Endothelial cell (in vitro differentiated cells): ENCODE measurements at places on chromosomes 13 and 19. TPM values are rescaled to one million over a fixed set of nuclear protein-coding genes. Genes with fewer than 3 reads are reported as not detected.

- DNase-seq: no peak
Observed at GRCh38 chr19:15432018-15432494, 13.3 kb upstream of the AKAP8L start.

DNA sequence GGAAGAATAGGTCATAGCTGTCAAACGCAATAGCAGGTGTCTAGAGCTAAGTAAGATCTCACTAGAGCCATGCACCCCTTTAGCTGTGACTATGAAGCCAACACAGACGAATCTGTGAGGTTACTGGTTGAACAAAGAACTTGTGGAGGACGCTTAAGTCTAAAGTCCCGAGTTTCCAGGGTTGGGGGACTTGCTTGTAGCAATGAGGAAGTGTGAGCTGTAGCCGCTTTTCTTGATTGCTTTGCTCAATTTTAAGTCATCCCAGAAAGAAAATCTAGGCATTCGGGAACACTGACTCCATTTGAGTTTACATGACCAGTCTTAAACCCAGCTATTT, 1.6 kb downstream of the GPC5 start:
- no peak for DNase-seq

- no peak for DNase-seq
Observed at GRCh38 chr19:40383668-40384248, 6.2 kb downstream of the HIPK4 start.

DNA sequence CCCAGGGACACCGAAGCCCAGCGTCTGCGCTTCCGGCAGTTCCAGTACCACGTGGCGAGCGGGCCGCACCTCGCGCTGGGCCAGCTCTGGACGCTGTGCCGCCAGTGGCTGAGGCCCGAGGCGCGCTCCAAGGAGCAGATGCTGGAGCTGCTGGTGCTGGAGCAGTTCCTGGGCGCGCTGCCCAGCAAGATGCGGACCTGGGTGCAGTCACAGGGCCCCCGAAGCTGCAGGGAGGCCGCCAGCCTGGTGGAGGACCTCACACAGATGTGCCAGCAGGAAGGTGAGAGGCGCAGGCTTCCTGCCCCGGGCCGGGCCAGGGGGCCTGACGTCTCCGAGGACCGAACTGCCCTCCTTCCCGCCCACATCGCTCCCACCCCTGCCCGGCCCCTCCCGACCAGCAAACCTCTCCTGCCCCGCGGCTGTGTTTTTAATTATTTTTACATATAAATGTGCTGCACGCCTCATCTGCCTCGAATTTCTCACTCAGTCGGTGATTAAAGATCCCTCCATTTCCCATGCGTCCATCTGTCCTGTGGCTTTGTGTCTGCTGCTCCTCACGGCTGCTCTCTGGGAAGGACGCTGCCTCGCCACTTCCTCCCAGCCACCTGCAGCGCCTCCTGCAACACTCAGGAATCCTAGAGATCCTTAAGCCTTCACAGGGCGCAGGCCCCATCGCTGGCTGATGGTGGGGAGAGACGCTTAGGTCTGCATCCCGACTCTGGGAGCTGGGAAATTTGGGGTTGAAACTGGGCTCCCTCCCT, 4.3 kb downstream of the ZSCAN1 start:
- no peak for DNase-seq

- DNase-seq: no peak
Observed at GRCh38 chr19:15197942-15198341, 2.9 kb downstream of the NOTCH3 start.

- peak; percentile 61 for DNase-seq
Observed at GRCh38 chr19:13099073-13099999, 3.3 kb downstream of the LYL1 start.

FGF21 gene
- not detected for total RNA-seq

LRRC63 gene
- not detected for total RNA-seq

NKG7 gene
- not detected for total RNA-seq

IGFL1 gene
- not detected for total RNA-seq

PDCD2L gene
- total RNA-seq: 10.3 TPM

CCDC70 gene
- not detected for total RNA-seq
